Renal pelvis (tissue), 12 donors: ENCODE measurements at places on chromosomes 3 and 15. TPM values are rescaled to one million over a fixed set of nuclear protein-coding genes. Genes with fewer than 3 reads are reported as not detected.

The CEP19 gene
- 5.8 TPM for polyA plus RNA-seq

The UROC1 gene
- polyA plus RNA-seq = 0.13 TPM

The TRMT10C gene
- 34.6 TPM for polyA plus RNA-seq

The GHSR gene
- not detected for polyA plus RNA-seq

The MKRN3 gene
- polyA plus RNA-seq = 2.0 TPM

The UPK1B gene
- 7.1 TPM for polyA plus RNA-seq

The CCDC13 gene
- 3.6 TPM for polyA plus RNA-seq

The SLC6A1 gene
- polyA plus RNA-seq = 1.2 TPM

The PLCH1 gene
- 12.0 TPM for polyA plus RNA-seq

The SMCO1 gene
- not detected for polyA plus RNA-seq

The DPP8 gene
- 37.1 TPM for polyA plus RNA-seq

The NSMCE3 gene
- polyA plus RNA-seq = 7.6 TPM

The GPR87 gene
- not detected for polyA plus RNA-seq

The CRELD1 gene
- polyA plus RNA-seq = 78.9 TPM

The KLHL40 gene
- 0.07 TPM for polyA plus RNA-seq

The CYP1A2 gene
- 0.21 TPM for polyA plus RNA-seq

The SLCO3A1 gene
- 12.2 TPM for polyA plus RNA-seq

The APBA2 gene
- 12.6 TPM for polyA plus RNA-seq

The TM4SF18 gene
- 28.8 TPM for polyA plus RNA-seq

The VEPH1 gene
- polyA plus RNA-seq = 58.5 TPM

The C3orf22 gene
- polyA plus RNA-seq = 0.04 TPM

The MEX3B gene
- polyA plus RNA-seq = 18.5 TPM

The BCL2A1 gene
- polyA plus RNA-seq = not detected

The SLCO2A1 gene
- polyA plus RNA-seq = 23.1 TPM

The NFKBIZ gene
- 14.2 TPM for polyA plus RNA-seq

The GASK1A gene
- polyA plus RNA-seq = 4.5 TPM

The RBPMS2 gene
- polyA plus RNA-seq = 13.2 TPM

The ACSBG1 gene
- 2.1 TPM for polyA plus RNA-seq

The MYO1E gene
- polyA plus RNA-seq = 162 TPM

The LSAMP gene
- 12.5 TPM for polyA plus RNA-seq

The USF3 gene
- polyA plus RNA-seq = 22.0 TPM

The HIGD2B gene
- polyA plus RNA-seq = not detected

The AMOTL2 gene
- 85.9 TPM for polyA plus RNA-seq

The CCR1 gene
- 1.9 TPM for polyA plus RNA-seq

The LSMEM2 gene
- polyA plus RNA-seq = 1.5 TPM

The SAMMSON gene
- not detected for polyA plus RNA-seq

The MME gene
- 513 TPM for polyA plus RNA-seq

The AHSG gene
- polyA plus RNA-seq = 0.61 TPM

The ZPLD1 gene
- polyA plus RNA-seq = 0.89 TPM

The MUC4 gene
- 1.0 TPM for polyA plus RNA-seq

The MNS1 gene
- polyA plus RNA-seq = 27.4 TPM

The KLHL6 gene
- 1.7 TPM for polyA plus RNA-seq

The C3orf20 gene
- polyA plus RNA-seq = 0.25 TPM

The SELENOK gene
- 68.7 TPM for polyA plus RNA-seq
